ENCODE measurements at places on chromosomes 7 and 10.

- no peak for DNase-seq
Measured at GRCh38 chr7:34718867-34719266, 60.8 kb downstream of the NPSR1 start.

- no peak for DNase-seq
Measured at GRCh38 chr10:77861366-77861765, 65.2 kb downstream of the DLG5 start.

DNA sequence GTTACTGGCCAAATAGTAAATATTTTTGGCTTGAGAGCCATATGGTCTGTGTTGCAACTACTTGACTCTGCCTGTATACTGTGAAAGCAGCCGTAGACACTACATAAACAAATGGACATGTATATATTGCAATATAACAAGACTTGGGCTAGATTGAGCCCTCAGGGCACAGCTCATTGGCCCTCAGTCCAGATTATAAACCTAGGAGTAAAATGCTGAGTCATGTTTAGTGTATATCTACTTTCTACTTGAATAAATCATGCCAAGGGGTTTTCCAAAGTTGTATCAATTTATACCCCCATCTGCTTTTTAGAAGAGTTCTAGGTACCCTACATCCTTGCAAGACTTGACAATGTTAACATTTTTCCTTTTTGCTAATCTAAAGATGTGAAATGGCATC, 27.4 kb upstream of the POU6F2 start:
- DNase-seq = no peak

DNA sequence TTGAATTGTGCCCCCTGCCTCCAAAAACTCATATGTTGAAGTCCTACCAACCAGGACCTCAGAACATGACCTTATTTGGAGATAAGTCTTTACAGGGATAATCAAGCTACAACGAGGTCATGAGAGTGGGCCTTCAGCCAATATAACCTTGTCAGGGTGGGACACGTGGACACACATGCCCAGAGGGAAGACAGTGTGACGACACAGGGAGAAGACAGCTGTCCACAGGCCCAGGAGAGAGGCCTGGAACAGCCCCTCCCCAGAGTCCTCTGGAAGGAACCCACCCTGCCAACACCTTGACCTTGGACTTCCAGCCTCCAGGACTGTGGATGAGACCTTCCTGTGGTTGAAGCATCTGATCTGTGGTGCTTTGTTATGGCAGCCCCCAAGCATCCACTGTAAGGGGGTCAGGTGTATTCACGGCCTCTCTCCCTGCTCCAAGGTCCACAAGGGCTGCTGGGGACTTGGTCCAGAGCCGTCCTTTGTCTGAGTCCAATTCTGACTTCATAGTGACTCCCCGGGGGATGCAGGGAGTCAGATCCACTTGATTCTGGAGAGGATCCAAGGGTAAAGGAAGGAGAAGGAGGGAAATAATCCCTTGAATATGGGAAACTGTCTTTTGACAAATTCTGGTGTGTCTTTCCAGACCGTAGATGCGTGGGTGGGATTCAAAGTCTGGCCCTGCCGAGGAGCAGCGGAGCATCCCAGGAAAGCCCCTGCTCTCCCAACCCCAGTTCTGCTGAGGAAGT, 7.0 kb downstream of the CALML3 start:
- DNase-seq = no peak

GRCh38 chr7:140623980-140624379, 16.6 kb downstream of the DENND2A start:
- no peak for DNase-seq

Data from GM03348 (cell line).